ENCODE measurements at places on chromosomes 1 and 21. TPM values are rescaled to one million over a fixed set of nuclear protein-coding genes. Genes with fewer than 3 reads are reported as not detected.

The BTBD8 gene
- 8.3 TPM for total RNA-seq

The TGFB2 gene
- total RNA-seq, result 15.5 TPM

The TFF3 gene
- total RNA-seq, result 3.8 TPM

The RNF223 gene
- total RNA-seq, result not detected

The TCHHL1 gene
- total RNA-seq, result not detected

The ANGPTL1 gene
- total RNA-seq, result 24.2 TPM

The VHLL gene
- not detected for total RNA-seq

The TCHH gene
- total RNA-seq, result 0.16 TPM
